ENCODE measurements at places on chromosomes 7 and 10.
A peak's percentile ranks its signal among the peaks of the same experiment; 100 is the strongest.

DNA sequence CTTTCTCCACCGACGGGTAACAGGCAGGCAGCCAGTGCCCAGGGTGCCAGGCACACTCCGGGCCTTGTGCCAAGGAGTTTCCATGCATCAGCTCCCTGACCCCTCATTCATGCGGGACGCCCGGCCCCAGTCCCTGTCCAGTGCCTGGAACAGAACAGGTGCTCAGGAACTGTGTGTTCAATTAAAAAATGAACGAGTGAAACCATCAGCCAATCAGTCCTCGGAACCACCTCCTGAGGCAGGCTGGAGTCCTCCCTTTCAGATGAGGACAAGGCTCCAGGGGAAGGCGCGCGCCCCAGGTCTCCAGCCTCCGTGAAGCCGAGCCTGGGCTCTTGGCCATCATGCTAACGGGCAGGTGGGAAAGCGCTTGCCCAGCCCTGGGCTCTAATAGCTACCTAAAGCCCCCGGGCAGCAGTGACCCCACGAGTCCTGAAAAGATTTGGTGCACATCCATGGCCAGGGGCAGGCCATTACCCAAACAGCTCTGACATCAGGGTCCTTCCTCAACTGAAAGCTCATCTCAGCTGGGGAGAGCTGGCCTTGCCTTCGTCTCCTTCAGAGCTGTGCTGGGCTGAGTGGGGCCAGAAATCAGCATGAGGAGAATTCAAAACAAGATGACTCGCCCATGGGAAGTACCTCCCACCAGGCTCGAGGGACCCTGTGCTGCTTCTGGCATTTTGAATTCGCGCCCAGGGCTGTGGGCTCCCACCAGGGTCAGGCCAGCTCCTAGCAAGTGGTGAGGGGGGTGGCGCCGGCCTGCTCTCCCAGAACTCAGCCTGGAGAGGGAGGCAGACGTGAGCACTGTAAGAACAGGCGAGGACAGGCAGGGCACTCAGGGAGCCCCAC, 200.5 kb downstream of the MAD1L1 start:
- DNase-seq = peak; percentile 68

DNA sequence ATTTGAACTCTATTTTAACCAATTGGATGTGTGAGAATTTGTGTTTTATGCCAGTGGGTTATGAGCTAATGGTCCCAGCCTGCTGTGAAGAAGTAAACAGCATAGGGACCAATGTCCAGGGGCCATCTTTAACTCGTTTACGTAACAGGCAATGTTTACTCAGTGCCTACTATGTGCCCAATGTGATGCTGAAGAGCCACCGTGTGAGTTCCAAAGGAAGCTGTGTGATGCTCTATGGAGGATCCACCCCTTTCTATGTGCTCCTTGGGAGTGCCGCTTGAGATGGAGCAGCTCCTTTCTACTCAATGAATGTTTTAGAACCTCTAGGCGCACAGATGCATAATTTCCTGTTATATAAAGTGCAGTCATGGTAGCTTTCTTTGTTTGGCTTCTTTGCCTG, 21.3 kb downstream of the DYNC1I1 start:
- no peak for DNase-seq

GRCh38 chr10:76881477-76882220, 756.0 kb downstream of the KCNMA1 start:
- DNase-seq = no peak

DNA sequence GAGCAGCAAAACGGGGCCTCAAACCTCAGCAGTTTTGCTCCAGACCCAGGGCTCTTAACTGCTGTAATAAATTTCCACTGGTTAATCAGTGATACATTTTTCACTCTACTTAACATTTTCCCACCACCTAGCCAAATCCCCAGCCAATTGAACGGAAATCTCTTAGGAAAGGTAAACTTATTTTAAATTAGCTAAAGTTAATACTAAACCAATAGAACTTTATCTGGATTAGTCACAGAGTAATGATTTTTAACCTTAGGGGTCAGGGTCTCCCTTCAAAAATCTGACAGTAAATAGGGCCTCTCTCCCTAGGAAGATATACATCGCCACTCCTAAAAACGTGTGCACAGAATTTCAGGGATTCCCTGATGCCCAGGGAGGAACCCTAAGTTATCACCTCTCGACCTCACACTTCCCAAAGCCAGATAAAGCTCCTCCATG, 87.4 kb upstream of the KMT2E start:
- no peak for DNase-seq

- DNase-seq = no peak
Measured at GRCh38 chr7:28802450-28802849, 155.7 kb downstream of the TRIL start.

GRCh38 chr7:33893377-33893776, 12.0 kb upstream of the BMPER start:
- DNase-seq = no peak
